ENCODE measurements at places on chromosomes 4 and X.

GRCh38 chr4:154366956-154367355 lies 124.6 kb downstream of the DCHS2 start:
- DNase-seq = peak; percentile 62

GRCh38 chr4:118765399-118765798 lies 70.5 kb downstream of the SEC24D start:
- no peak for DNase-seq

DNA sequence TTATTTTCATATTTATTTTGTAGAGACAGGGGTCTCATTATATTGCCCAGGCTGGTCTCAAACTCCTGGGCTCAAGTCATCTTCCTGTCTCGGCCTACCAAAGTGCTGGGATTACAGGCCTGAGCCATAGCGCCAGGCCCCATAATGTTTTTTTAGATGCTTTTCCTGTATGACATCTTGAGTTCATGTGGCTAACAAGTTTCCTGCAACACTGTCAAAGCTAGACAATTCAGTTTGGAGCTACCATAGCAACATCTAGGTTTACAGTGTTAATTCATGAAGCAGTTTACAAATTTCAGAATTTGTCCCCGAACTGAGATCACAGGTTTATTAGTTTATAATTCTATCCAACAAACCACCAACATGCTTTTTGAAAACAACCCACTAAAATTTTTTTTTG lies 6.4 kb upstream of the IL13RA2 start:
- DNase-seq = no peak

DNA sequence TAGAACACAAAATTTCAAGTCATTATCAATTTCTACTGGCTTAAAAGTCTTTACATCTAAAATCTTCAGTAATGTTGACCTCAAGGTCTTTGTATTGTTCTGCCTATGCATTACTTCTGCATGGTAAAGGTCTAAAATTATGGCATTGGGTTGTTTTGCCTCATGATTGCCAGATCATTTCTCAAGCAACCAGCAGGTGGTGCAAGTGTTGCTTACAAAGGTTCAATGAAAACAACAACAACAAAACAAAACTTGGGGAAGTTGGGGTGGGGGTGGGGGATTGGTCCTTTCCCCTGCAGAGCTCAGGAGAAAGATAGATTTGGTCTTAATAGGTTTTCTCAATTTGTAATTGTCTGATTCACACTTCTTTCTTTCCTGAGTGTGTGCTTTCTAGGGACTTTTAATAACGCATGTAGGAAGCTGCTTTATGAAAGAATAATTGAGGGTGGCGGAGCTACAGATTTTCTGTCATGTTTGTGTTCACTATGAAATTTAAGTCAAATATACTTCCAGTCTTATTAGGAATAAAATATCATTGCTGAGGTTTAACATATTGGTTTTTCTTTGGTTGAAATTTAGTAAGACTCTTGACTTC lies 145.1 kb downstream of the COL4A5 start:
- peak; percentile 56 for DNase-seq

DNA sequence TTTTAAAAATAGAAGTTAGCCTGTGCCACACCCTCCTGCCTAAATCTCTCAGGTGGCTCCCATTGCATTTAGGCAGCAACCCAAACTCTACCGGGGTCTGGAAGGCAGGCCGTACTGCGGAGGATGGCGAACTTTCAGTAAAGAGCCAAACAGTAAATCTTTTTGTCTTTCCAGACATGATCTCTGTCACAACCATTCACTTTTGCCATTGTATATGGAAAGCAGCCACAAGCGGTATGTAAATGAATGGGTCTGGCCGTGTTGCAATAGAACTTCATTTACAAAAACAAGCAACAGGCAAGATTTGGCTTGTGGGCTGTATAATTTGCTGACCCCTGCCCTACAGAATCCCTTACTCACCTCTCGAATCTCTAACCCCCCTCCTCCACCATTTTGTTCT lies 3.3 kb downstream of the RADX start:
- no peak for DNase-seq

GRCh38 chr4:177718514-177718913 lies 276.3 kb upstream of the AGA start:
- DNase-seq = no peak

Measured in islet precursor cell (in vitro differentiated cells).